ENCODE measurements at places on chromosomes 1 and 21.

DNA sequence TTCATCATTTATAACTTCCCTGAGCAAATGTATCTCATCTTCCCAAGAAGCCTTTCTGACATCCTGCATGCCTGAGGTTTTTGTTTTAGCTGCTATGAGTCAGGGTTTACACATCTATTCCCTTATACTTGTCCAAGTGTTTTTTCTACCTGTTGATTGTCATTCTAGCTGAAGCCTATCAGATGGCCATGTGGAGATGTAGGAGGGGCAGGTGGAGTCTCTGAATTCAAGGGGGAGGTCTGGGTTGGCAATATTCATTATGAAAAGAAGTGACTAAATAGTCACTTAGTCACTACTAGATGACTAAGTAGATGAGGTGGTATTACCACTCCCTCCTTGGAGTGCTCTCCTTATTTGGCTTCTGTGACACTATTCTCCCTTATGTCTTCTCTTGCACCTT lies 52.4 kb downstream of the XCL1 start:
- no peak for DNase-seq

GRCh38 chr1:10788592-10789006 lies 7.8 kb downstream of the CASZ1 start:
- DNase-seq, result no peak

DNA sequence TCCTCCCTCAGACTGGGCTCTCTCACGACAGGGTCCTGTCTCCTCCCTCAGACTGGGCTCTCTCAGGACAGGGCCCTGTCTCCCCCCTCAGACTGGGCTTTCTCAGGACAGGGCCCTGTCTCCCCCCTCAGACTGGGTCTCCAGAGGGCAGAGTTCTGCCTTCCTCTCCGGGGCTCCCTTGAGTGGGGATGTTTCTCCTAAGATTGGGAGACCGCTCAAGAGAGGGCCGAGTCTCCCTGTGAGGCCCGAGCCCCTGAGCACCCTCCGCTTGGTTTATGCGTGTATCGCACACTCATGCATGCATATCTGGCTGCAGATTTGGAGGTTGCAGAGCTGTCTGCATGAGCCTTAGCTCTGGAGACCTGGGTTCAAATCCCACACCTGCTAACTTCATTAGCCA lies 39.3 kb upstream of the CSF3R start:
- no peak for DNase-seq

DNA sequence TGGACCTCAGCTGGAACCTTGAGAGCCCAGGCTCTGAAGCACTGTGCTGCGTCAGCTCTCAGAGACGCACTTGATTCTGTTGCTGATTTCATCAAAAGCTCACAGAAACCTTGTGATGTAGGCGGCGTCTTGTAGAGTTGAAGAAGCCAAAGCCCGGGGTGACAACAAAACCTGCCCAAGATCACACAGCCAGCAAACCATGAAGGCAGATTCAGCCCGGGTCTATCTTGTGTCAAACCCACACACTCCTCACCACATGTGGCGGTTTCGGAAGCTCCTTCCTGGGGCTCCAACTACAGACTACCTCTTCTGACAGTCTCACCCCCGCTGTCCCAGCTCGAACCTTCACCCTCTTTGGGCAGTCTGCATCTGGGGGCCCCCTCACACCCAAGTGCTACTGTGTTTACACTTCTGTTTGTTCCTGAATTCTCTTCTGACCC lies 50.4 kb downstream of the TENT5C start:
- DNase-seq, result no peak

DNA sequence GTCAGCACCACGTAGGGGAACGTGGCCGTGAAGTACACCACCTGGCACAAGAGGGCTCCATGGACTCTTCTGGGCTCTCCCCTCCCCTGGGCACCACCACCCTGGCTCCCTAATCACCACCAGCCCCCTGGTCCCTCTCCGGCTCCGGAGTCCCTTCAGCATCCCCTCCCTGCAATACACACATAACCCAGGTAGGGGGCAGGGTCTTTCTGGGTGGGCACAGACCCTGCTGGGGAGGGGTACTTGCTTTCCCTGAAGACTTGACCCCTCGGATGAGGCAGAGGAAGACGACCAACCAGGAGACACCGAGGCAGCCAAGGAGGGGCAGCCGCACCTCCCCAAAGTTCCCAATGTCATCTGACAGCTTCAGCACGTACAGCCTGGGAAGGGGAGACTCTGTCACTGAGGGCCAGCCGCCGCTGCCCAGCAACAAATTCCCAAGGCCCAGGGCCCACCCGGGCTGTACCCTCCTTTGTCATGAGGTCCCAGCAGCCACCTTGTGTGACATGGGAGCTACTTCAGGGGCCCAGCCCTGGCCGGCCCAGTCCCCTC lies 11.3 kb downstream of the CCDC24 start:
- no peak for DNase-seq

DNA sequence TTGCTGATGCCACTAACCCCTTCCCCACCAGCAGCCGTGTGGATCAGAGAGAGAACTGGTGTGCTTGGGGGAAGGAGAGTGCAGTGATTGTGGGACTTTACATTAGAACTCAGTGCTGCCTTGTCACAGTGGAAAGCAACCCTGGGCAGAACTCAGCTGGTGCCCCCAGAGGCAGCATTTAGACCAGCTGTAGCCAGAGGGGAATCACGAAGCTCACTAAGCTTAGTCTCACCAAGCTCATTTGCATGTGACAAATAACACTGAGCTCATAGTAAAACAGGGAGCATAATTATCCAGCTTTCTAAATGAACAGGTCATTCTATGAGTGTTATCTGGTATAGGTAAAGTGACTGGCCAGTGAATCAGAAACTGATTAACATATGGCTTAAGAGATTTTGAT lies 9.8 kb upstream of the SMAP2 start:
- DNase-seq, result no peak

DNA sequence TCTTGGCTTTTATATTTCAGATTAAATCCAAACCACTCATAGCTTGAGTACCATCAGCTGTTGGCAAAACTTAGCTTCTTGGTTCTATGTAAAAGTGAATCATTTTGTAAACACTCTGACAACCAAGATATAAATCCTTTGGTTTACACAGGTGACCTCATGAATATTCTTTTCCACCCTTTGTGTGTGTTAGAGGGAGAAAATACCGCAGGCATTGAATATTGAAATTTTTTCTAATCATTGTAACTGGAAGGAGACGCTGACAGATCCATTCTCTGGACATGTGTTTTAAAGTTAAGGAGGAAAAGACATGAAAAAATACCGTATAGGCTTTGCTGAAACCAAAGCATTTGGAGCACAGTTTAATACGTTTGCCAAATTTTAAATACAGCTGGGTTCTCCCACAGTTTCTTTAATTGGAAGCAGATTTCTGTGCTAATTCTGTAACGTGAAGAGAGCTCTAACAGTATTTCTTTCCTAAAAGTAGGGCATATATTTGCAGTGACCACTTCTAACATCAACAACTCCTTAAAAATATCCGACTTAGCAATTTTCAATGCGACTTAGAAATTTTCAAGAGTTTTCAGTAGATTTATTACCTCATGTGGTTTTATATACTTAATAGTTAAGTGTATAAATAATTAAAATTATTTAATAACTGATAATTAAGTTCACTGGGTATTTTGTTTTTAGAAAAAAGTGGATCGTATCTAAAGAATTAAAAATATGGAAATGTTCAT lies 388.2 kb downstream of the USP25 start:
- DNase-seq, result no peak

DNA sequence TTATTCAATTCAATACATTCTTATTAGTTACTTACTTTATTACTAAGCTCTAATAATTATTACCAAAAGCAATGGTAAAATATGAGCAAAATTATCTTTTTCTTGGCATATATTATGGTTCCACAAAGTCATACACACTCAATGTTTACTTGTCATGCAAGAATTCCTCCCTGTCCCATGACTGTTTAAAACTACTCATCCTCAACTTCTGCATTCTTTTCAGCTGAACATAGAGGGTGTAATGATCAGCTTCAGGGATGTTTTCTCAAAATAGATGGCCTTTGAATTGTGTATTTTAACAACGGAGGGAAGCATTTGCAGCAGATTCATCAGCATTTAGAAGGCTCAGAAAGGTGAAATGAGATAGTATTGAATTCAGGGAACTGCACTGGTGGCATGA lies 499.0 kb downstream of the RWDD3 start:
- no peak for DNase-seq

- no peak for DNase-seq
Observed at GRCh38 chr1:34380526-34381124, 203.9 kb downstream of the C1orf94 start.

GRCh38 chr1:39204441-39205081 lies at the start of gene MACF1:
Gene MACF1 (plus strand): TSS chr1:39204695. CDS start chr1:39205023, 328 bp downstream.
- DNase-seq, result no peak

GRCh38 chr1:218341325-218341724 lies 3.8 kb upstream of the TGFB2 start:
- DNase-seq, result no peak

GRCh38 chr1:162304736-162305135 lies 71.9 kb downstream of the SPATA46 start:
- DNase-seq, result no peak

DNA sequence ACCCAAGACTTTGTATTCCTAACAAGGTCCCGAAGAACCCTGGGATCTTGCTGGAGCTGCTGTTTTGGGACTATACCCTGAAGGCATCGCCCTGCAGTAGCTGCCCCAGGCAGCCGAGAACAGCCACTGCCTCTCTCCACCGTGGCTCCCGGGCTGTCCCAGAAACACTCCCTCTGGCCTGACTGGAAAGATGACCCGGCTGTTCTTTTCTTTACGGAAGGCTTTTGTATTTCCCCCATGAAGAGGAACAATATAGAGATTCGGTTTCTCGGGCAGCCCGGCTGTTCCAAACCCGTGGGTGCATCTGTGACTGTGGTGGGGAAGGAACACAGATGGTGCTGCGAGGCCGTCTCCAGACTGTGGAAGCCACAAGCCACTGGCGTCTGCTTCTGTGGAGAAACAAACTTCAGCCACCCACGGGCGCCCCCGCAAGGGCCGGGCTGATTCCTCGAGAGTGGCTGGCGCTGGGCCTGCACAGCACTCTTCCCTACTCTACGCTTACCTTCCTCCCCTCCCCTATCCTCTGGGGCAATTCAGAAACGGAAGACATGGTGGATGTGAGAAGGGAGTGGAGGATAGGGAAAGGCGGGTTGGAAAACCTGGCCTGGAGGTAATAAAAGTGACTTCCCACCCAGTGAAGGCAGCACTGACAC lies 33.7 kb upstream of the VASH2 start:
- no peak for DNase-seq

Measured in NCI-H774 (cell line).